Non-pigmented ciliary epithelial cell (primary cell): ENCODE measurements at places on chromosomes 4 and X.

DNA sequence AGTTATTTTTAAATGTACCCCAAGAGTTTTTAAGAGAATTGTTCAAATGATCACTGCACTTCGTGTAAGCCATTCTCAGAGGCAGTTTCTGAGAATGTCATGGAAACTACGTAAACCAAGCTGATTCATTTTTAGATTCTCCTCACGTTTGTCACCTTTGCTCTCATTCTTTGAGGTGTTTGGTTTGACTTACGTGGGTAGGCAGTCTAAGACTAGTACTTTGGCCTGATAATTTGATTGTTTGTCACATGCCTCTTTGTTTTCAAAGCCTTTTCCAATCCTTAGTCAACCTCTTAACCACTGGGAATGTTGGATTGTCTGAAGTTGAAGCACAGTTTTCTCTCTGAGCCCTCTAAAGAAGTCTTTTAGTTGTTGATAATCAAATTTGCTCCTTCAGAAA, 10.5 kb downstream of the SEPTIN11 start:
- no peak for DNase-seq

GRCh38 chr4:70518716-70519115, 347 bp downstream of the AMTN start:
- no peak for DNase-seq

GRCh38 chr4:9979101-9979701, 42.1 kb downstream of the SLC2A9 start:
- DNase-seq = no peak

DNA sequence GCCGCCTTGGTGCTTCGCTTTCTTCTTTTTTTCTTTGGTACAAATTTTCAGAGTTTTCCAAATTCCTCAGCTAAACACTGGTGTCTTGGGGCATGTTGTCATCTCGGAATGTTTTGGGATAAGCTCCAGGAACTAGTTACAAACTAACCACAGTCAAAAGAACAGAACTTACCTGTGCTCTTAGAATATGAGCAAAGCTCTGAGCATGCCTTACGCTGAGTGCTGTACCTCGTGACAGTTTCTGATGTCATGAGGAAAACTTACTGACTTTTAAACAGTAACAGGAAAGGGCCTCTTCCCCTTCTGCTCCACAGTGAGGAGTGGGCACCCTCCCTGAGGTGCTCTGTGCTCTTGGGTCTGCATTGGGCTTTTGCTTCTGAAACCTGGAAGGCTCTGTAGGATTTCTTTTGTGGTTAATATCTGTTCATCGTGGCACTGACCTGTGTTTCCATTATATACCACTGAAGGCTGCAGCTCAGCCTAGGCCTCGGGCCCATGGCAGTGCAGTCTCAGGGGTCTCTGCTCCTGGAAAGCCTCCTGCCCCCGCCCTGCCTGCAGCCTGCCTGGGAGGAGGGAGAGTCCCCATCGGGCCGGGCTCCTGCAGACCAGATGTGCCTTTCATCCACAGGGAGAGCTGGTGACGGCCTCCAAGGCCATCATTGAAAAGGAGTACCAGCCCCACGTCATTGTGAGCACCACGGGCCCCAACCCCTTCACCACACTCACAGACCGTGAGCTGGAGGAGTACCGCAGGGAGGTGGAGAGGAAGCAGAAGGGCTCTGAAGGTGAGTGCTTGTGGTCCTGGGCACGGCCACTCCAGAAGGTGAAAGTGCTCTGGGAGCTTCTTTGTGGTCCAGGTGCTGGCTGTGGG, 48.7 kb downstream of the NOP14 start:
- DNase-seq = no peak

- DNase-seq = no peak
Measured at GRCh38 chr4:154946113-154946512, 165.0 kb downstream of the RBM46 start.

DNA sequence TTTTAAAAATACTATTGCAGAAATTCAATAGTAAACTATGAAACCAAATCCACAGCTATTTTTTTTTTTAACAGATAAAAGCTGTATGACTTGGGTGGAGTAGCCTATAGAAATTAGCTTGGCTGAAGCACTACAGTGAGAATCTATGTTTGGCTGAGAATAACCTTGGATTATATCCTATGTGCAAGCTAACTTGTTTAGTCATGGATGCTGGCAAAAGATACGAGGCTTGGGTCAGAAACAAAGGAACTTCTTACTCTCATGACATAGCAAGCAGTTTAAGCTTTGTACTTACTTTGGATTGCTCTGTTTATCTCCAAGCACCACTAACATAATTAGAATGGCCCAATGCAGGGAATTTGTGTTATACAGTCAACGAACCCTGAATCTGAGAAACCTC, 119.2 kb upstream of the GRID2 start:
- DNase-seq = no peak
